Activated CD8-positive, alpha-beta memory T cell treated with anti-CD3 and anti-CD28 coated beads, Interleukin-2, amount 10 ng/mL, durations not matched to agents 7 days and 5 days (primary cell): ENCODE measurements at places on chromosomes 7 and 10. TPM values are rescaled to one million over a fixed set of nuclear protein-coding genes. Genes with fewer than 3 reads are reported as not detected.

DNA sequence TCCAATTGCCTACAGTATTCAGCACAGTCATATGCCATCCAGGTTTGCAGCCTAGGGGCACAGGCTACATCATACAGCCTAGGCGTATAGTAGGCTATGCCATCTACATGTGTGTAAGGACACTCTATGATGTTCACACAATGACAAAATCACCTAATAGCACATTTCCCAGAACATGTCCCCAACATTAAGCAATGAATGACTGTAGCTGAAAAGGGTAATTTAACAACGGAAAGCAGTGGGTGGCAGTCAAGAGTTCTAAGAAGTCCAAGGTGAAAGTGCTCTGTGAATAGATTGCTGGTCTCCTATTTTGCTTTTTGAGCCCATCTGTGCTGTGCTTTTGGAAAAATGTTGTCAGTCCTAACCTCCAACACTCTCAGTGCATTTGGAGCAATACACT lies 162.6 kb downstream of the KLF6 start:
- H3K27me3 ChIP-seq = peaks cover 3% of the 10 kb centered on the region
- H3K36me3 ChIP-seq = peaks cover 9% of the 10 kb centered on the region
- no peak overlapping the region for H3K4me3 ChIP-seq
- H3K27ac ChIP-seq = no peak overlapping the region
- DNase-seq = no peak
- peaks cover 17% of the 10 kb centered on the region for H3K4me1 ChIP-seq

Gene CTNNA3
- total RNA-seq = not detected

Gene GTF2IRD2
- total RNA-seq = 7.1 TPM

Gene HABP2
- not detected for total RNA-seq

DNA sequence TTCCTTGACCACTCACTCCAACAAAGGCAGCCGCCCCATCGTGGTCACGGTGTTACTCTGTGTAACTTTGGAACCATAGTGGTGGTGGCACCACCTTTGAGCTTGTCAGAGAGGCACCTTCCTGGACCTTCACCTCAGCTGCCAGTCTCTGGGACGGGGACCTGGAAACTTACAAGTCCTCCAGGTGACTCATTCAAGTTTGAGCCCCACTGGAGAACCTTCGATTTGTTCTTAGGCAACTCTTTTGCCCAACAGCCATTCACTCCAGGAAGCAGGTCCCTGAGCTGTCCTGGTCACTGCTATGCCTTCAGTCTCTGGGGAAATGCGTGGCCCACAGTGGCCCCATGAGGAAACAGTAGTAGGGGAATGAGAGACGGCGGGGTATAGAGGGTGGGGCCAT lies 17.2 kb downstream of the STX1A start:
- no peak for DNase-seq
- H3K36me3 ChIP-seq = peaks cover 8% of the 10 kb centered on the region
- H3K4me1 ChIP-seq = peaks cover 8% of the 10 kb centered on the region

Gene ZP3
- total RNA-seq = 0.94 TPM

Gene HPS1
- total RNA-seq = 72.0 TPM

Gene HMX3
- total RNA-seq = not detected

DNA sequence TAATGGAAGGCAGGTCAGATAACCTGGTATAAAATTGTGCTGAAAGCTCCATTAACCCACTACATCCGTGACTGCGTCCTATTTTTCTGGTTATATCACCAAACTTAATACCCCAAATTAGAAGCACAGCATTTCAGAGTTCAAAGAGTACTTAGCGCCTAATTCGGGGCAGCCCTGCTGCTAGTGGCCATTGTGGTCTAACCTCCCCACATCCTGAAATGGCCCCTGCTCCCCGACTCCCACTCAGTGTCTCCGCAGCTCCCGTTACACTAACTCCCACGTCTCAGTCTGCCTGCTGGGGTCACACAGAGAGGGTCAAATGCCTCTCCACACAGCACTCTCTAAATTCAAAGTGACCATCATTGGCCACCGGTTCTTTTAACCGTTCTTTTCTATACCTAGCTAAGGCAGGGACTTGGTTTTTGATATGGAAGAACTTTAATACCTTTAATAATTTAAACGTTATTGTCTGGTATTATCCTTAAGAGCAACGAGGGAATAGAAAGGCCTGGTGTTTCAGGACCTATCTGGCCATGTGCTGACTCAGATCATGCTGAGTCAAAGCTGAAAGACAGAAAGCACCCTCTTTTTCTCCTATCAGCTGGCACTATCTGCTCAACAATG lies 117.1 kb downstream of the KMT2E start:
- no peaks in the 10 kb centered on the region for H3K27me3 ChIP-seq
- no peak for DNase-seq
- H3K4me3 ChIP-seq = no peak overlapping the region
- peaks cover 29% of the 10 kb centered on the region for H3K4me1 ChIP-seq
- H3K36me3 ChIP-seq = peaks cover 8% of the 10 kb centered on the region
- H3K27ac ChIP-seq = peak overlapping the region; percentile 74

DNA sequence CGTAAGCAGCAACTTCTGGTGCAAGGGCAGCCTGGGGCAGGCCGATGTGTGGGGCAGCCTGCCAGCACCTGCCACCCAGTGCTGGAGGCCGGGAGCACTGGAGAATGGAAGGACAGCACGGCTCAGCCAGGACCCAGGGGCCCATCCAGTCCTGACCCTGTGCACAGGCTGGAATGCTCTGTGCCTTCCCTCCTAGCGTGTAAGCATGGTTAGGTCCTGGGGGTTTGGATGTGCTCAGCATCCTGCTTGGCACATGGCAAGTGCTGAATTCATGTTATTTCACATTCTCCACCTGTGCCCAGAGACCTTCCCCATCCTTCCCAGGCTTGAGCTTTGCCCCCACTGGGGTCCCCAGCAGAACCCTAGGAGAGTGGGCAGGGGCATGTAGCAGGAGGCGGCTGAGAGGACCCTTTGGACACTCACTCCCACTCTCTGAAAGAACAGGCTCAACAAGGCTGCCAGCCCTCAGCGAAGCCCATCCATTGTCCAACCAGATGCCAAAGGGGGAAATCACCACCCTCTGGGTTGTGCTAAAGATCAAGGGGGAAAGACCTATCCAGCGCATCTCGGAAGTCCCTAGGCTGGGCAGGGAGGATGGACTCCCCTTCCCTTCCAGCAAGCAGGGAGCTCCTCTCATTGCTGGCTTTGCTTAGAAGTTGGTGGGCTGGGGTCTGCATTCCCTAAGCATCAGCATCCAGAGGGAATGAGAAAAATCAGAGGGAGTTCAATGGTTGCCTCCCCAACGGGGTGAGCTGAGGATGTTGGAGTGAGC lies 29.7 kb downstream of the ANXA8 start:
- H3K36me3 ChIP-seq = no peaks in the 10 kb centered on the region
- peaks cover under 1% of the 10 kb centered on the region for H3K4me1 ChIP-seq
- no peak overlapping the region for H3K27ac ChIP-seq
- peaks cover 28% of the 10 kb centered on the region for H3K27me3 ChIP-seq
- no peak overlapping the region for H3K4me3 ChIP-seq

DNA sequence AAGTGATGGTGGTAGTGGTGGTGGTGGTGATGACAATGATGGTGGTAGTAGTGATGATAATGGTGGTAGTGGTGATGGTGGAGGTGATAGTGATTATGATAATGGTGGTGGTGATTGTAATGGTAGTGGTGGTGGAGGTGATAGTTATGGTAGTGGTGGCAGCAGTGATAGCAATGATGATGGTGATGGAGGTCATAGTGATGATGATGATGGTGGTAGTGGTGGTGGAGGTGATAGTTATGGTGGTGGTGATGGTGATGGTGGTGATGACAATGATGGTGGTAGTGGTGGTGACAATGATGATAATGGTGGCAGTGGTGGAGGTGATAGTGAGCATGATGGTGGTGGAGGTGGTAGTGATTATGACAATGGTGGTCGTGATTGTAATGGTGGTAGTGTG lies 191.7 kb upstream of the RNF32 start:
- DNase-seq = no peak
- H3K27ac ChIP-seq = no peak overlapping the region
- H3K27me3 ChIP-seq = peaks cover 3% of the 10 kb centered on the region
- H3K36me3 ChIP-seq = no peaks in the 10 kb centered on the region

GRCh38 chr7:123711832-123712293 lies 36.9 kb downstream of the WASL start:
- peak overlapping the region; percentile 83 for H3K27ac ChIP-seq
- no peak for DNase-seq
- H3K27me3 ChIP-seq = no peaks in the 10 kb centered on the region
- H3K4me1 ChIP-seq = peaks cover 52% of the 10 kb centered on the region
- H3K4me3 ChIP-seq = no peak overlapping the region
- peaks cover 22% of the 10 kb centered on the region for H3K36me3 ChIP-seq

DNA sequence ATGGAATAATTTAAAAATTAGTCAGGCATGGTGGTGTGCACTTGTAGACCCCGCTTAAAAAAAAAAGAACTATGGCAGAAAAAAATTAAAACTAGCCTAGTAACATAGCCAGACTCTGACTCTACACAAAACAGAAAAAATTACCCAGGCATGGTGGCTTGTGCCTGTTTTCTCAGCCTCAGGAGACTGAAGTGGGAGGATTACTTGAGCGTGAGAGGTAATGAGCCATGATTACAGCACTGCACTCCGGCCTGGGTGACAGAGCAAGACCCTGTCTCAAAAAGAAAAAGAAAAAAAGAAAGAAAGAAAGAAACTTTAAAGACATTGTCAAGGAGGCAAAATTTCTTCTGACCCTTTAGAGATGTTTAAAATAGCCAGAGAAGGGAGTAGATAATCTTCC lies 109.0 kb upstream of the TMEM106B start:
- H3K36me3 ChIP-seq = no peaks in the 10 kb centered on the region
- no peak overlapping the region for H3K4me3 ChIP-seq
- no peak overlapping the region for H3K27ac ChIP-seq
- no peaks in the 10 kb centered on the region for H3K4me1 ChIP-seq
- peaks cover 7% of the 10 kb centered on the region for H3K27me3 ChIP-seq

- H3K36me3 ChIP-seq = no peaks in the 10 kb centered on the region
- H3K27ac ChIP-seq = no peak overlapping the region
- H3K4me3 ChIP-seq = no peak overlapping the region
- peak; percentile 21 for DNase-seq
- no peaks in the 10 kb centered on the region for H3K27me3 ChIP-seq
Observed at GRCh38 chr10:132110111-132110521, 44.4 kb downstream of the JAKMIP3 start.

Gene NUPR2
- not detected for total RNA-seq

Gene C7orf57
- total RNA-seq = 0.12 TPM

- H3K36me3 ChIP-seq = no peaks in the 10 kb centered on the region
- peaks cover 12% of the 10 kb centered on the region for H3K27me3 ChIP-seq
- H3K4me1 ChIP-seq = no peaks in the 10 kb centered on the region
- no peak overlapping the region for H3K27ac ChIP-seq
- DNase-seq = no peak
Observed at GRCh38 chr10:103736763-103737162, 118.6 kb downstream of the SH3PXD2A start.

- no peaks in the 10 kb centered on the region for H3K36me3 ChIP-seq
- no peak for DNase-seq
- H3K27me3 ChIP-seq = peaks cover 20% of the 10 kb centered on the region
- peaks cover 6% of the 10 kb centered on the region for H3K4me1 ChIP-seq
- no peak overlapping the region for H3K27ac ChIP-seq
- H3K4me3 ChIP-seq = no peak overlapping the region
Observed at GRCh38 chr10:516764-517163, 172.7 kb downstream of the DIP2C start.

- no peak overlapping the region for H3K4me3 ChIP-seq
- no peaks in the 10 kb centered on the region for H3K4me1 ChIP-seq
- no peak for DNase-seq
- peaks cover 34% of the 10 kb centered on the region for H3K27me3 ChIP-seq
- no peaks in the 10 kb centered on the region for H3K36me3 ChIP-seq
Observed at GRCh38 chr10:27388761-27389399, 115.2 kb upstream of the RAB18 start.

DNA sequence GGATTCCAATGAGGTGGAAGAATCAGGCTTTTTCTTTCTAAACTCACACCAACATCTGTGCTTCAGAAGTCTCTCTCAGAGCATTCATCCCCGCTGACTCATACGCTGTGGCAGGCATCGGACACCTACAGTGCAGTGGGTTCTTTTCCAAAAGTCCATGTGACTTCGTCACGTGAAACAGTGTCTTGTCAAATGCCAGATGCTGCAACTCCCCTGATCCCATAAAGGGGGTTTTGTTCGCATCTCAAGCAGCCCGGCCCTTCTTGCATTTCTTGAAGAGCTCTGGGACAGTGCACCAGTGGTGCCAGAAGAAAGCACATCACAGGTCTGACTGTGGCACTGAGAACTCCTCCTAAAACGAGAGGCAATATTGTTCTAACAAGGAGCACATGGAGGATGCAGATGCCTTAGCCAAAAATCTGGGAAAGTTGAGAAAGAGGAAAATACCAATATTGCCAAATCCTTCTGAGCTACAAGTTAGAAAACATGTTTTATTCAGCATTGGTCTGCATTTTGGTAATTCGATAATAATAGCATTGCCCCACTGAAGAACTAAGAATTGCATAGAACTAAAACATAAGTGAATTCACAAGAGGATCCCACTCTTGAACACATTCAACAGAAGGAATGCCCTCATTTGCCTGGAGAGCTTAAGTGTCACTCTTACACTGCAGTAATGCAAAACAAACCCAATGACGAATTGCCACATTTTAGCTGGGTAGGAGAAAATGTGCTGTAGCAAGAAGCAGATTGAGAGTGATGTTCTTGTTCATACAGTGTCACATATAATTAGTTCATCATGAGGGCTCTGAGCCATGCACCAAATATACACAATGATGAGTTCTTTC lies 204.4 kb downstream of the CXCL12 start:
- H3K36me3 ChIP-seq = no peaks in the 10 kb centered on the region
- no peaks in the 10 kb centered on the region for H3K4me1 ChIP-seq
- DNase-seq = no peak
- no peaks in the 10 kb centered on the region for H3K27me3 ChIP-seq
- H3K27ac ChIP-seq = no peak overlapping the region

GRCh38 chr7:8319115-8319514 lies 57.1 kb upstream of the ICA1 start:
- DNase-seq = no peak
- H3K36me3 ChIP-seq = no peaks in the 10 kb centered on the region
- no peak overlapping the region for H3K27ac ChIP-seq
- H3K4me3 ChIP-seq = no peak overlapping the region

- peak overlapping the region; percentile 69 for H3K27ac ChIP-seq
- H3K27me3 ChIP-seq = no peaks in the 10 kb centered on the region
Observed at GRCh38 chr10:1063232-1063865, 7.2 kb downstream of the WDR37 start.

DNA sequence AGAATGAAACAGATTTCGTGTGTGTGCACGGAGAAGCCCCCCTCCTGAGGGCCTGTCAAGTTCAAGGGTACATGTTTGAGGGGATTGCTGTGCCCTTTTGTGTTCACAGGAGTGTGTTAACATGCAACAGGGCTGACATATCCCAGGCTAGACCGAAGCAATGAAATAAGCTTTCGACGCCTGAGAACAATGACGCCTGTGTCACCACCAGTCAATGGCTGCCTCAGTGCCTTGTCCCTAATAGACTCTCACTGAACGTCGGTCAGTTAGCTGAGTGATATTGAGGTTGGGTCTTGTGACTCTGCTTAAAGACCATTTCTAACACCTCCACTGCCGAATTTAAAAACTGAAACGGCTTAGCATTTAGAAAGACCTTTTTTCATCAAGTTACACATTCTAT lies 175.2 kb upstream of the TCF7L2 start:
- no peak overlapping the region for H3K27ac ChIP-seq
- peaks cover 4% of the 10 kb centered on the region for H3K36me3 ChIP-seq
- no peaks in the 10 kb centered on the region for H3K4me1 ChIP-seq
- DNase-seq = no peak
- no peak overlapping the region for H3K4me3 ChIP-seq
- H3K27me3 ChIP-seq = no peaks in the 10 kb centered on the region

GRCh38 chr7:37079420-37079819 lies 355.1 kb upstream of the AOAH start:
- H3K4me1 ChIP-seq = peaks cover 3% of the 10 kb centered on the region
- H3K27me3 ChIP-seq = no peaks in the 10 kb centered on the region
- no peak overlapping the region for H3K27ac ChIP-seq
- no peak for DNase-seq
- H3K4me3 ChIP-seq = no peak overlapping the region
